ENCODE measurements at places on chromosomes 3 and 15.

- DNase-seq = no peak
Measured at GRCh38 chr15:92151168-92151567, 242.5 kb upstream of the ST8SIA2 start.

- no peak for DNase-seq
Measured at GRCh38 chr15:90810354-90810753, 58.0 kb upstream of the FURIN start.

DNA sequence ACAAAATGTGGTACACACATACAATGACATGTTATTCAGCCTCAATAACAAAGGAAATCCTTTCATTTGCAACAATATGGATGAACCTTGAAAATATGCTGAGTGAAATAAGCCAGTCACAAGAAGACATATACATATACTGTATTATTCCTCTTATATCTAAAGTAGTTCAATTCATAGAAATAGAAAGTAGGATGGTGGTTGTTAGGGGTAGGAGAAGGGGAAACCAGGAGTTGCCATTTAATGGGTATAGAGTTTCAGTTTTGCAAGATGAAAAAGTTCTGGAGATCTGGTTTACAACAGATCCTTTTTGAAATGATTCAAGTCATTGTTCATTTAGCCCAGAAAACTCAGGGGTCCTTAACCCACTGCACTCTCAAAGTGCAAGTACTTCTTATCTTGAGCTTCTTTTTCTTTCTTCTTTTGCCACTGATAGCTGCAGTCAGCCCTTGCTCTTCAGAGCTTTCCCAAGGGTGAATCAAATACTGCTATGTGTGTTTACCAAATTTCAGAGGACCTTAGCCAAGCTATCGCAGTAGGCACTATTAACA, 208.0 kb upstream of the EOMES start:
- no peak for DNase-seq

DNA sequence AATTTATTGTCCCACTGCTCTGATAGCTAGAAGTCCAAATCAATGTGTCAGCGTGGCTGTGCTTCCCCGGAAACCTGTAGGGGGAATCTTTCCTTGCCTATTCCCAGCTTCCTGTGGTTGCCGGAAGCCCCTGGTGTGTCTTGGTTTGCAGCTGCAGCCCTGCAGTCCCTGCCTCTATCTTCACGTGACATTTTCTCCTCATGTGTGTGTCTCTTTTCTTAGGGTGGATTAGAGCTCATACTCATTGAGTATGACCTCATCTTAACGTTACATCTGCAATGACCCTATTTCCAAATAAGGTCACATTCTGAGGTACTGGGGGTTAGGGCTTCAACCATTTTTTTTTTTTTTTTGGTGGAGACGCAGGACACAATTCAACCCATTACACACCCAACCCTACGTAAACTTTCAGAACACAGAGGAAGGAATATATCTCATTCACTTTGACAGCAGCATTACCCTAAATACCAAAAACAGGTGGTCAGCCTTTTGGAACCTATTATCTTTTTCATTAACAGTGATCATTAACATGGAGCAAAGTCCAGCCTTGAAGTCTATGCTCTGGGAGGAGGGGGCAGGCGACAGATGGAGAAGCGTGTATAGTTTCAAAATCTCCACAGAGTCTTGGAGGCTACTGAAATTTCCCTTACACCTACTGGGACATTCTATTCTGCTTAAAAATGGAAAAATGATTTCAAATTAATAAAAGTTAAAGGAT, 88.6 kb downstream of the RYK start:
- DNase-seq = no peak

All from tibial artery (tissue), 4 donors.